ENCODE measurements at places on chromosomes 1 and 21.

DNA sequence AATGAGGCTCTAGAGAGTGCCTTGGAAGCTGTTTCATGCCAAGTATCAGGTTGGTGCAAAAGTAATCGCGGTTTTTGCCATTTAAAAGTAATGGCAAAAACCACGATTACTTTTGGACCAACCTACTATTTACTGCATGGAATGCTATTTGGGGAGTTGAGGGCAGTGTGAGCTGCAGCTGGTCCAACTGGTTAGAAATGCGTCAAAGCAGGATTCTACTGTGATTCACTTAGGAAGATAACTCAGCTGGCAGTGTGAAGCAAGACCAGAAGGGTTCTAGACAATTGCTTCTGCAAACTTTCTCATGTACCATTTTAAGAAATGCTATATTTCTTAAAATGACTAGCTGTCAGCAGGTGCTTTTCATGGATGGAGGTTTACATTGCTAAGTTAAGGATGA, 21.2 kb upstream of the PLA2G2C start:
- no peak for DNase-seq

- no peak for DNase-seq
These were observed 220.1 kb upstream of the VAMP3 start for GRCh38 chr1:7550981-7551380.

- DNase-seq, result no peak
These were observed 239.6 kb upstream of the ADAMTS5 start for GRCh38 chr21:27206368-27206982.

DNA sequence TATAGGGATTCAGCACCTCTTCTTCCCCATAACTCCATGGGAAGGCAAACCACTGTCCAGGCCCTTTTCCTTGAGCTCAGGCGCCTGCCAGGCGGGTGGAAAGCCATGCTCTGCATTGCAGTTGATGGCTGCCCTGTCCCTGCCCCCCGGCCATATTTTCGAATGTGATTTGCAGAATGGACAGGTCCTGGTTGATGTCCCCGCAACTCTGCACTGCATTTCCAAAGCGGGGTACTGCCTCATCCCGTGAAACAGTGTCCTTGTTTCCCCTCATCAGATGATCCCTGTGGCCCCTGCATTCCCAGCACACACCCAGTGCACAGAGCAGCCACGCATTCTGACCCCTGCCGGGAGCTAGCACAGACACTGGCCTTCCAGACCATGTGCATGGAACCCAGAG, 33.7 kb upstream of the SCMH1 start:
- no peak for DNase-seq

GRCh38 chr1:62286786-62287224, 32.4 kb downstream of the KANK4 start:
- no peak for DNase-seq

DNA sequence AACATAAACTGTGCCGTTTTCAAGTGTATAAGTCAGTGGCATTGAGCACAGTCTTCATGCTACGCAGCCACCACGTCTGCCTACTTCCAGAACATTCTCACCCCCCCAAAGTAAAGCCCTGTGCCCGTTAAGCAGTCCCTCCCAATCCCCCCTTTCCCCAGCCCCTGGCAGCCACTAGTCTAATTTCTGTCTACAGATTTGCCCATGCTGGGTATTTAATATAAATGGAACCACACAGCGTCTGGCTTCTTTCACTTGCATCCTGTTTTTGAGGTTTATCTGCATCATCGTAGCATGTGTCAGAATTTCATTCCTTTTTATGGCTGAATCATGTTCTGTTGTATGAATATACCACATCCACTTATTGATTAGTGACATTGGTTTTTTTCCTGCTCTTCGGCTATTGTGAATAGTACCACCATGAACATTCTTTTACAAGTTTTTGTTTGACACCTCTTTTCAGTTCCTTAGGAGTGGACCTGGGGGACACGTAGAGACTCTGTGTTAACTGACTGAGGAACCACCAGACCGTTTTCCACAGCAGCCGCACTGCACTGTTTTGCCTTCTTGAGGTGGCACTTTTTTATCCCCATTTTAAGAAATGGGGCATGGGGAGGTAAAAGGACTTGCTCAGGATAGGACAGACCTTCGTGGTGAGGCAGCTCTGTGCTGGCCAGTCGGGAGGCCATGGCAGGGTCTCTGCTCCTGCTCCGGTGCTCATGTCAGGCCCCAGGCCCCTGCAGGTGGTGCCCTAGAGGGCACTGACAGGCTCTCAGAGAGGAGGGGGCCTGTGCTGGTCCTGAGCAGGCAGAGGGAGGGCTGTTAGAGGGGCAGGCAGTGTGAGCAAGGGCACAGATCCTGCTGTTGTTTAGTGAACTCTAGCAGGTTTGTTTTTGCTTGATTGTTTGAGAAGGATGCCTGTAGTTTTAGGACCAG, 123.8 kb downstream of the PCBP3 start:
- DNase-seq, result no peak

DNA sequence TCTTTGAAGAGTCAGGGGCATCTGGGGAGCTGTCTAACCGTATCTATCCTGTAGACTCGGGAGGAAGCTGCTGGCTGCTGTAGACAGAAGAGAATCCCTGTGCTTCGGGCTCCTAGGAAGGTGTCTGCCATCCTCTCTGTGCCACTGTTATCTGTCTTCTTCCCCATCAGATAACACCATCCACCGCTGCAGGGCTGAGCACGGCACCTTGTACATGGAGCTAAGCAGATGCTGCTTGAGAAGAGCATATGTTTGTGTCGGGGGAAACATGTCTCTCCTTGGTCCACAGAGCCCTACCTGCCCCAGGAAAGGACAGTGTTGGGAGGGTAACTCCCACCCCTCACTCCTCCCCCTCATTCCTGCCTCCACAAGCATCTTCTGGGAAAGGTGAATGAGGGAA, 1.4 kb upstream of the MAPKAPK2 start:
- no peak for DNase-seq
